Sigmoid colon (tissue), 7 donors: ENCODE measurements at places on chromosomes 11 and 22. TPM values are rescaled to one million over a fixed set of nuclear protein-coding genes. Genes with fewer than 3 reads are reported as not detected.

DNA sequence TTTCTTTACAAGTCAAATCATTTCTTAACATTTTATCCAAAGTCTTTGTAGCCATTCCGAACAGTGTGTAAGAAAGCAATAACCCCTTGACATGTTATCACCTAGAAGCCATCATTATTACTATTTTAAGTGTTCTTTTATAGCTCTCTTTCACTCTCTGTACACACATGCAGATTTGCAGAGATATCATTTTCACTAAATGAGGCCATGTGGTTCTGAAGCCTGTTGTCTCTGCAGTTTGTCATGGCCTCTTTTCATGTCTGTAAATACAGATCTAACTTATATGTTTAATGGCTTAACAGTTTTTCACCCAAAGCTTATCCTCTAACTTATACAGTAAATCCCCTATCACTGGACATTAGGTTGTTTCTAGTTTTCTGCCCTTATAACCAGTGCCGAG, 166.8 kb downstream of the MYO18B start:
- no peak overlapping the region for H3K27ac ChIP-seq
- no peaks in the 10 kb centered on the region for H3K4me1 ChIP-seq
- H3K4me3 ChIP-seq = no peak overlapping the region
- no peak for DNase-seq
- peaks cover 7% of the 10 kb centered on the region for H3K27me3 ChIP-seq
- H3K36me3 ChIP-seq = no peaks in the 10 kb centered on the region

GRCh38 chr11:15910761-15911160, 445.6 kb downstream of the SOX6 start:
- no peak overlapping the region for H3K4me3 ChIP-seq
- no peaks in the 10 kb centered on the region for H3K36me3 ChIP-seq
- H3K27me3 ChIP-seq = no peaks in the 10 kb centered on the region
- no peaks in the 10 kb centered on the region for H3K4me1 ChIP-seq
- DNase-seq = no peak

- no peak overlapping the region for H3K4me3 ChIP-seq
- no peaks in the 10 kb centered on the region for H3K36me3 ChIP-seq
- no peak for DNase-seq
- H3K27me3 ChIP-seq = no peaks in the 10 kb centered on the region
Observed at GRCh38 chr11:35313066-35313759, 106.1 kb downstream of the SLC1A2 start.

GRCh38 chr11:77503006-77503405, 29.1 kb upstream of the PAK1 start:
- H3K27ac ChIP-seq = no peak overlapping the region
- no peaks in the 10 kb centered on the region for H3K4me1 ChIP-seq
- H3K27me3 ChIP-seq = no peaks in the 10 kb centered on the region
- no peak for DNase-seq

DNA sequence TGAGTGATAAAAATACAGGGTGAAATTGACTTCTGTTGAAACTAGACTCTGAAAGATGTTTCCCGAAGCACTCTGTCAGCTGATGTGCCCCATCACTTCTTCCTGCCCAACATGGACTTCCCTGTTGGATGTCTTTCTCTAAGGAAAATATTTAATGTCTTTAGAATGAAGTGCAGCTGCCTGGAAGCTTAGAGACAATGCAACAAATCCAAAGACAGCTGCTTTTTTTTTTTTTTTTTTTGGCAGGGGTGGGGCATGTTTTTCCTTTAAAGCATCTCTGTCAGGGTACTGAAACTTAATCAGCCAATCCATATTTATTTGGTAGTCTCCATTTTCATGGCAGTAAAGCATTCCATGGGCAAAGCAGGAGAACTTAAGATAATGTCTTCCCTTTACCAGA, 5.9 kb downstream of the JAM3 start:
- H3K36me3 ChIP-seq = no peaks in the 10 kb centered on the region
- H3K4me1 ChIP-seq = peaks cover 10% of the 10 kb centered on the region
- no peak overlapping the region for H3K4me3 ChIP-seq
- no peaks in the 10 kb centered on the region for H3K27me3 ChIP-seq
- no peak overlapping the region for H3K27ac ChIP-seq

DNA sequence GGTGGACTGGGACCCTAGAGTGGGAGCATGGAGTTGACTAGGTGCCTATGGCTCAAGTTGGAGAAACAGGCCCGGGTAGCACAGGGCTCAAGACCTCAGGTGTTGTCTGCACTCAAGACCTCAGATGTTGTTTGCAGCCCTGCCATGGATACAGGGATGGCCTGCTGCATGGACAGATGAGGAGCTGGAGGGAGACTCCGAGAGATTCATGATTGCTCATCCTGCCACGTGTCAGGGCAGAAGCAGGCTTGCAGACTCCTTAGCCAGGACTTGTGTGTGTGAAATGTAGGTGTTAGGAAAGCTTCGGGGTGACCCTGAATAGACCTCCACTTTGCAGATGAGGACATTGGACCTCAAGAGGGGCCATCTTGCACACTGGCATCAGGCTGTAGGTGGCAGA, 921 bp downstream of the CCDC116 start:
- DNase-seq = no peak
- peaks cover 16% of the 10 kb centered on the region for H3K4me1 ChIP-seq

- H3K4me1 ChIP-seq = no peaks in the 10 kb centered on the region
- no peaks in the 10 kb centered on the region for H3K27me3 ChIP-seq
- H3K36me3 ChIP-seq = no peaks in the 10 kb centered on the region
- no peak overlapping the region for H3K27ac ChIP-seq
- DNase-seq = no peak
- no peak overlapping the region for H3K4me3 ChIP-seq
Observed at GRCh38 chr11:81342966-81343365, 1390.7 kb downstream of the FAM181B start.

- H3K27ac ChIP-seq = no peak overlapping the region
- no peak overlapping the region for H3K4me3 ChIP-seq
- no peaks in the 10 kb centered on the region for H3K4me1 ChIP-seq
- H3K36me3 ChIP-seq = no peaks in the 10 kb centered on the region
- no peak for DNase-seq
Observed at GRCh38 chr11:76837696-76838677, 22.7 kb upstream of the ACER3 start.

DNA sequence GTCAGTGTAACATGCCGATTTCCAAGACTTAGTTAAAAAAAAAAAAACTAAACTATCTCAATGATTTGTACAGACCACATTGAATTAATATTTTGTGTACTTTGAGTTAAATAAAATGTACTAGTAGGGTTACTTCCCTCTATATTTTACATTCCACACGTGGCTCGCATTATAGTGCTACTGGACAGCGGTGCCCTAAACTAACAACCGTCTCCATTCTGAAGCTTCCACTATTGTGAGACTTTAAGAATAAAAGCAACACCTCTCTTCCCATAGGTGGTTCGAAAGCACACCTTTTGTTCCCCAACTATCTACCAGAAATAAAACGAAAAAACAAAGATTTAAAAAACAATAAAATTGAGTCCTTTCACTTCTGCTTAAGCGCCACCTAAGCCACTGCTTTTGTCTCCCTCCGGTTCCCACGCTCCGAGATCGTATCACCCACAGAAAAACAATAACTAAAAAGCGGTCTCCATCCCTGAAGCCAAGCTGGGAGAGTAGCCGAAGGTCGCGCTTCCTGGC, 380 bp upstream of the TTC17 start:
- peaks cover 26% of the 10 kb centered on the region for H3K4me1 ChIP-seq
- no peak for DNase-seq
- H3K27me3 ChIP-seq = no peaks in the 10 kb centered on the region
- H3K27ac ChIP-seq = peak overlapping the region; percentile 84

- peak; percentile 84 for DNase-seq
- peak overlapping the region; percentile 84 for H3K27ac ChIP-seq
- H3K27me3 ChIP-seq = no peaks in the 10 kb centered on the region
- H3K4me3 ChIP-seq = no peak overlapping the region
Observed at GRCh38 chr22:24146791-24147353, 34.4 kb upstream of the SUSD2 start.

DNA sequence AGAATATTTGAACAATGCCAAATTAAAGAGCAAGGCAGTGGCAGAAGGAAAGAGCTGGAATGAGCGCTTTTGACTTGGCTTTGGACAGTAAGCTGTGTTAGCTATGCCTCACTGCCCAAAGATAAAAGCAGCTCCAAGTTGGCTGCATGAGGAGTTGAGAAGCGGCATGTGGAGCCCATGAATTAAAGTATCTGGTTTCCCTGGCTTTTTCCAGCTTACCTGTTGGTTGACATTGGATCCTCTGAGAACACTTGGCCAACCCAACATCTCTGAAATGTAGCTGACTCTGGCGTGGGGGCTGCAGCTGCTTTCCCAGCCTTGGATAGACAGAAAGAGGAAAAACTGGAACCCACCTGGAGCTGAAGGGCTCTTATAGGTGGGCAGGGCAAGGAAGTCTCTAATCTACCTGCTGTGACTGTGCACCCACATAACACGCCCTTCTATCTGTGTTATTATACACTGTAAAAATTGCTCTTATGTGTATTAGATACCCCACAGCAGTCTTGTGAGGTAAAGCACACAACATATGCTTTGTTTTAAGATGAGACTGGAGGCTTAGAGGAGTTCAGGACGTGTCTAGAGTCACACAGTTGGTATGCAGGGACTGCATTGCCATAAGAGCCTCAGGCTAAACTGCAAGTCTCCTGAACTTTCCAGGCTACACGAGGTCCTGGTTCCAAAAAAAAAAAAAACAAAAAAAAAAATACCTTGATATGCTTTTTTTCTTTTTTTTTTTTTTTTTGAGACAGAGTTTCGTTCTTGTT, 5.8 kb downstream of the UBASH3B start:
- H3K4me3 ChIP-seq = no peak overlapping the region
- no peaks in the 10 kb centered on the region for H3K36me3 ChIP-seq
- no peaks in the 10 kb centered on the region for H3K27me3 ChIP-seq
- no peak for DNase-seq
- H3K27ac ChIP-seq = no peak overlapping the region
- peaks cover 8% of the 10 kb centered on the region for H3K4me1 ChIP-seq

GRCh38 chr11:90536301-90536700, 313.5 kb upstream of the CHORDC1 start:
- H3K27ac ChIP-seq = no peak overlapping the region
- no peaks in the 10 kb centered on the region for H3K4me1 ChIP-seq
- H3K4me3 ChIP-seq = no peak overlapping the region
- DNase-seq = no peak

- no peaks in the 10 kb centered on the region for H3K27me3 ChIP-seq
- H3K36me3 ChIP-seq = no peaks in the 10 kb centered on the region
- no peaks in the 10 kb centered on the region for H3K4me1 ChIP-seq
- H3K4me3 ChIP-seq = no peak overlapping the region
- DNase-seq = no peak
Observed at GRCh38 chr11:73228268-73229134, 10.4 kb downstream of the P2RY2 start.

DNA sequence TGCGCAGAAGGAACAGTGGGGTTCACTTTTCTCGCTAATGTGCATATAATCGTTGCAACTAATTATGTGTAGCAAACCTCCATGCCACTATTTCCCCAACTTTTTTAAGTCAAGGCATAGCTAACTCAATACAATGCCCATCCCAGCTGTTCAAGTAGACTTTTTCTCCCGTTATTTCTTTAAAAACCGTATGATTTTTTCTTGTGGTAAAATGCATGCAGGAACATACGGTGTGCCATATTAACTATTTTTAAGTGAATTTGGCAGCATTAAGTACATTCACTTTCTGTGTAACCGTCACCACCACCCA, 2.8 kb upstream of the DUSP8 start:
- H3K4me3 ChIP-seq = no peak overlapping the region

DNA sequence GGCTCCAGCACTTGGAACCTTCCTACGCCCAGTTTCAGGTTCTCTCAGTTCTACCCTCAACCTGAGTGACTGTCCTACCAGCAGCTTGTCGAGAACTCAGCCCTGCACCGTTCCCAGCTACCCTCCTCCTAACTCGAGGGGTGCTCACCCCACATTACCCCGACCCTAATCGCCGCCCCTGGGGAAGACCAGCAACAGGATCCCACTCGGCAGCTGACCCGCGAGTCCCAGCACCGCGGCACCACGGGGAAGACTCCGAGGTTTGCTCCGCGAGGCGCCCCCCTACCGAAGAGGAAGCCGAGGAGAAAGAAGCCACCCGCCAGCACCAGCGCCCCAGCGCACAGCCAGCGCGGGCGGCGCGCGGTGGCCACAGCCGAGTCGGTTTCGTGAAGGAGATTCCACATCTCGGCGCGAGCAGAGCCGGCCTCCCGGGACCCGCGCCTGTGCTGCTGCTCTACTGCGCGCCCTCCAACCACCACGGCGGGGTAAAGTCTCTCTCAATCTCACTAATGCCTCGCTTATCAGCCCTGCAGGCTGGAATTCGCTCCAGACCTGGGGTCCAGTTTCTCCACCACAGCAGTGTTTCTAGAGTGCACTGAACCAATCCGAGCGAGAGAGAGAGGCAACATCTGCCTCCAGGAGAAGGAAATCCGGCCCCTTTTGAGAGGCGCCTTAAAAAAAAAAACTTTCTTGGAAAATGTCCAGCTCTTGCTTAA, at the start of gene FOLH1:
TSS of gene FOLH1 (minus strand) at position 597 of the 716 bp plus-strand sequence. CDS start at position 404, 193 bp downstream.
- H3K4me3 ChIP-seq = peak within 1 kb of the TSS; percentile 44
- H3K27ac ChIP-seq = no peak within 1 kb of the TSS
- no peaks in the 10 kb centered on the region for H3K27me3 ChIP-seq
- H3K36me3 ChIP-seq = no peaks in the 10 kb centered on the region
- peak; percentile 63 for DNase-seq

- H3K4me1 ChIP-seq = no peaks in the 10 kb centered on the region
- no peaks in the 10 kb centered on the region for H3K27me3 ChIP-seq
- DNase-seq = peak; percentile 74
- H3K27ac ChIP-seq = peak overlapping the region; percentile 46
- no peak overlapping the region for H3K4me3 ChIP-seq
Observed at GRCh38 chr11:94794287-94795168, 26.4 kb downstream of the AMOTL1 start.

GRCh38 chr11:1292018-1292643, 17.3 kb downstream of the TOLLIP start:
- no peak for DNase-seq
- H3K4me3 ChIP-seq = no peak overlapping the region
- H3K27ac ChIP-seq = no peak overlapping the region
- peaks cover 66% of the 10 kb centered on the region for H3K36me3 ChIP-seq

GRCh38 chr11:76620489-76620888, 50.1 kb downstream of the LRRC32 start:
- DNase-seq = no peak
- no peaks in the 10 kb centered on the region for H3K27me3 ChIP-seq
- H3K4me1 ChIP-seq = no peaks in the 10 kb centered on the region
- H3K4me3 ChIP-seq = no peak overlapping the region
- H3K36me3 ChIP-seq = no peaks in the 10 kb centered on the region
- no peak overlapping the region for H3K27ac ChIP-seq

DNA sequence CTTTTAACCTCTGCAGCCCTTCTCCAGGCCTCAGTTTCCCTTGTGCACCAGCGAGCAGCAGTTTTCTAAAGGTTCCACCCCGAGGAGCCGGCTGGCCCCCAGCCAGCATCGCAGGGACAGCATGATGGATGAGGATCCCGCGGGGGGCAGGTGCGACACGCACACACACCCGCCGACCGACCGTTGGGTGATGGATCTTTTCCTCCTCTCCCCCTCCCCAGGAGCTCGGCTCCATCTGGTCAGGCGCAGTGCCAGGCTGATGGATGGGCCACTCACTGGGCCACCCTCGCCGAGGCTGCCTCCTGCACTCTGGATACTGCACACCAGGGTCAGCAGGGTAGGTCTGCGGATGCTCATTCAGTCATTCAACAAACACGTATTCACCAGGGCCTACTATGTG, 12.8 kb upstream of the CABP7 start:
- no peak overlapping the region for H3K4me3 ChIP-seq
- no peak for DNase-seq
- no peaks in the 10 kb centered on the region for H3K36me3 ChIP-seq
- peaks cover 27% of the 10 kb centered on the region for H3K4me1 ChIP-seq

The SEC14L3 gene
- not detected for total RNA-seq

The TEX54 gene
- not detected for total RNA-seq

The IL17REL gene
- total RNA-seq = not detected

The MAPK11 gene
- total RNA-seq = 6.6 TPM

The MPPED1 gene
- total RNA-seq = not detected

The PRAME gene
- total RNA-seq = not detected
